Activated T-cell treated with anti-CD3 and anti-CD28 coated beads, Interleukin-2, amount 50 U/mL, for 72 hours (primary cell): ENCODE measurements at places on chromosomes 6 and 20. TPM values are rescaled to one million over a fixed set of nuclear protein-coding genes. Genes with fewer than 3 reads are reported as not detected.

Gene KHDRBS2
- not detected for total RNA-seq

Gene ROS1
- total RNA-seq, result not detected

GRCh38 chr20:19269737-19270340 is 57.4 kb downstream of the SLC24A3 start:
- no peak for DNase-seq

- peak; percentile 53 for DNase-seq
Measured at GRCh38 chr6:127515234-127515793, 3.8 kb downstream of the MTCL3 start.

DNA sequence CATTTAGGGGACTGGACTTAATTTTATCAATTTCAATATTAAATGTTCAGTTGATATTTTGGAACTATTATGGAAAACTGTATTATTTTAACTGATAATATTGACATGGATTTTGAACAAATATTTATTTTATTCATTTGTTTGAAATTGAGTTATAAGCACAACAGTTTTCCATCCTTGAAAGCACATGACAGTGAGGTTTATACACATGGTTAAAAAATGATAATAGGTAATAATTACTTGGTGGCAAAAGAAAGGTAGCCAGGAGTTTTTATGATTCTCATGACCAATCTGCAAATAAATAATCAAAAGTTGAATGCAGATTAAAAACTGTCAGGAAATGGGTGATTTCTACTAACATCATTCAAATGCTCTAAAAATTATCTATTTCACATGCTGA is 113.6 kb downstream of the C6orf58 start:
- DNase-seq, result no peak

- no peak for DNase-seq
Measured at GRCh38 chr6:69813508-69813907, 16.7 kb upstream of the LMBRD1 start.

- no peak for DNase-seq
Measured at GRCh38 chr6:91681296-91681695, 1094.4 kb upstream of the MAP3K7 start.
